ENCODE measurements at places on chromosomes 16 and 17. TPM values are rescaled to one million over a fixed set of nuclear protein-coding genes. Genes with fewer than 3 reads are reported as not detected.

TBC1D3L gene
- 2.2 TPM for total RNA-seq

AKTIP gene
- 20.7 TPM for total RNA-seq

TEKT5 gene
- total RNA-seq = not detected

KRTAP4-4 gene
- not detected for total RNA-seq

SLC47A1 gene
- 9.6 TPM for total RNA-seq

MYH2 gene
- not detected for total RNA-seq

COL1A1 gene
- total RNA-seq = 3,370 TPM

TBC1D3K gene
- total RNA-seq = not detected

ZP2 gene
- not detected for total RNA-seq

TMEM114 gene
- not detected for total RNA-seq
